ENCODE measurements at places on chromosomes 2 and 18. TPM values are rescaled to one million over a fixed set of nuclear protein-coding genes. Genes with fewer than 3 reads are reported as not detected.

DNA sequence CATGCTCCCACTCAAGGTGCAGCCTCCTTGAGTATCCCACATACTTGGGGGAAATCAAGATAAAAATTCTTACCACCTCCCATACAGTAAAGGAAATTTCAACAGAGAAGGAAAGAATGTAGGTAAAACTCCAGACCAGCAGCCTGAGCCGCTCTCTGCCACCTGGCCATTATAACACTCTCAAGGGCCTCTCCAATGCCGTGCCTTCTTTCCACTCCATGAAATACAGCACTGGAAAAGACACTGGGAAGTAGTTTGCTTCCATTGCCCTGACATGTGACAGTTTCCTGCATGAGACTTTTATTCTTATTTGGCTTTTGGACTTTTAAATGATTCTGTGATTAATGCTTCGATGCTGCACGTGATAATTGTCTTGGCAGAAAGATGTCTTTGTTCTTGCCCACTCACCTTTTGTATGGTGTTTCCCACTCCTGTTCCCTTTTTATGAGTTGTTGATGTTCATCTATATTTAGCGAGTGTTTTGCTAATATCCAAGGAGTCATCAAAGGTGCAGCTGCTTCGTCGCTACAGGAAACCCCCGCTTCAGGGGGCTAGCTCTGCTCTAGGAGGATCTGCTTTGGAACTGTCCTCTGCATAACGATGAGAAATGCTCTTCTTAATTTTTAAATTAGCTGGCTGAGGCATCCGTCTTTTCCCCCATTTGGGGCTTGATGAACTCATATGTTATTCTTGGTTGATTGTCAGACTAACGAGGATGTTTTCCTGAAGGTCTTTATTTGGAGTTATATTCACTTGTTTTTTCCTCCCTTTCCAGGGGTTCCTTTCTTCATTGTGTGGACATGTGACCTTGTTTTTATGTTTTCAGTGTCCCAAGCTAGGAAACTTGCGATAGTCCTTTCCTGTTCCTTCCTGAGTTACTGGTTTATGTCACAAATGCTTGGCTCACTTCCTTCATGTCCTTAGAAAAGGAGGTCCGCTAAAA lies 179.4 kb downstream of the TXNL1 start:
- H3K27me3 ChIP-seq = no peaks in the 10 kb centered on the region
- no peak overlapping the region for H3K27ac ChIP-seq
- no peaks in the 10 kb centered on the region for H3K36me3 ChIP-seq
- no peak for DNase-seq
- no peak overlapping the region for H3K4me3 ChIP-seq
- no peaks in the 10 kb centered on the region for H3K4me1 ChIP-seq

GRCh38 chr2:46632349-46632748 lies 153.0 kb downstream of the TMEM247 start:
- H3K4me1 ChIP-seq = peaks cover 9% of the 10 kb centered on the region
- H3K27ac ChIP-seq = no peak overlapping the region
- H3K4me3 ChIP-seq = no peak overlapping the region
- H3K36me3 ChIP-seq = no peaks in the 10 kb centered on the region

DNA sequence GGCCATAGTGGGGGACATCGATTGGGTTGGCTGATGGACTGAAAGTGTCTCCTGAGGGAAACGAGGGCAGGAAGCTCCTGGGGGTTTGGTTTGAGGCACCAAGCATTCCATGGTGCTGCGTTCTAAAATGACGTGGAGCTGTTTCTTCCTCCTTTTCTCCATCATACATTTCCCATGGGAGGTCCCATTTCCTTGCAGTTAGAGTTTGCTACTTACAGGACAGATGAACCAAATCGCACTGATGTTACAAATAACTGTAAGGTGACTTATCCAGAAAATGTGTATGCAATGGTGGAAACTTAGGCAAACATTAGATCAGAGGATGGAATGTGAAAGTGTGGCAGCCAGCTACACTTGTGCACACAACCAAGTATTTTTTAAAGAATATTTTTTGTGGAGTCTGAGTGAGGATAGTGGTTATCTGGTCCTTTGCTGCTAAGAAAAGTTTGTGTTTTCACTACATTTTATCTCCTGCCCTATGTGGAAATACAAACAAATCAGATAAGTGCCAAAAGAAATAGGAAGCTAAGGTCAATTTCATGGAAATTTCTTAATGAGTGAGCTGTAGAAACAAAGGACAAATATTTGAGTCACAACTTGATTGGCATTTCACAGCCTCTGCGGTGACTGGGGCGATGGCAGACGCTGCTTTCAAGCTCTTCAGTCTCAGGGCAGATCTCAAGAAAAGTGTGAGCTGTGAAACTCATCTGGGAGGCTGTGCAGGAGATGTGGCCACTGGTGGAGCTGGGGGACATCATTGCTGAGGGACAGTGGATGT lies 256.2 kb downstream of the TSN start:
- H3K27me3 ChIP-seq = no peaks in the 10 kb centered on the region
- no peaks in the 10 kb centered on the region for H3K36me3 ChIP-seq
- no peaks in the 10 kb centered on the region for H3K4me1 ChIP-seq

DNA sequence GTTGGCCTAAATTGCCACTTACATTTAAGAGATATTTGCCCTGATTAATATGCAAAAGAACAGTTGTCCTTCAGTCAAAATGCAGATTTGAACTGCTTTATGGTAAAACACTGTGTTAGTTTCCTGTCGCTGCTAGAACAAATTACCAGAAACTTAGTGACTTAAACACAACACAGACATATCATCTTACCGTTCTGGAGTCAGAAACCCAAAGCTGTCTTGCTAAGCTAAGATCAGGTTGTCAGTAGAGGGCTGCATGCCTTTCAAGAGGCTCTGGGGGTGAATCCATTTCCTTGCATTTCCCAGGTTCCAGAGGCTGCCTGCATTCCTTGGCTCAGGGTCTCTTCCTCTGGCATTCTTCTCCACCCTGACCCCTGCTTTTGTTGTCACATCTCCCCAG lies 149.5 kb downstream of the FAM161A start:
- H3K4me1 ChIP-seq = no peaks in the 10 kb centered on the region
- H3K27ac ChIP-seq = no peak overlapping the region
- no peak overlapping the region for H3K4me3 ChIP-seq

The TM4SF20 gene
- polyA plus RNA-seq = not detected

The STRN gene
- 10.2 TPM for polyA plus RNA-seq
